Esophagus mucosa (tissue), 1 donor: ENCODE measurements at places on chromosomes 7 and 10.

GRCh38 chr10:125087191-125087896 is 73.0 kb downstream of the CTBP2 start:
- peak; percentile 85 for ATAC-seq

- ATAC-seq: no peak
Observed at GRCh38 chr7:6376820-6377219, 70.9 kb downstream of the DAGLB start.

GRCh38 chr10:50619882-50620281 is 3.9 kb downstream of the SGMS1 start:
- no peak for ATAC-seq

- ATAC-seq: no peak
Observed at GRCh38 chr10:66678521-66678920, 247.3 kb upstream of the LRRTM3 start.

DNA sequence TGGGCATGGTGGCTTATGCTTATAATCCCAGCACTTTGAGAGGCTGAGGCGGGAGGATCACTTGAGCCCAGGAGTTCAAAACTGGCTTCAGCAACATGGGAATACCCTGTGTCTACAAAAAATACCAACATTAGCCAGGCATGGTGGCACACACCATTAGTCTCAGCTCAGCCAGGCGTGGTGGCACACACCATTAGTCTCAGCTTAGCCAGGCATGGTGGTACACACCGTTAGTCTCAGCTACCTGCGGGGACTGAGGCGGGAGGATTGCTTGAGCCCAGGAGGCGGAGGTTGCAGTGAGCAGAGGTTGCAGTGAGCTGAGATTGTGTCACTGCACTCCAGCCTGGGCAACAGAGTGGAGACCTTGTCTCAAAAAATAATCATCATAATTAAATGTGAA is 9.0 kb downstream of the LRRC27 start:
- ATAC-seq: no peak

- ATAC-seq: peak; percentile 40
Observed at GRCh38 chr7:101201695-101202602, 1.1 kb upstream of the MOGAT3 start.

- no peak for ATAC-seq
Observed at GRCh38 chr7:43693687-43694398, 35.5 kb downstream of the COA1 start.

DNA sequence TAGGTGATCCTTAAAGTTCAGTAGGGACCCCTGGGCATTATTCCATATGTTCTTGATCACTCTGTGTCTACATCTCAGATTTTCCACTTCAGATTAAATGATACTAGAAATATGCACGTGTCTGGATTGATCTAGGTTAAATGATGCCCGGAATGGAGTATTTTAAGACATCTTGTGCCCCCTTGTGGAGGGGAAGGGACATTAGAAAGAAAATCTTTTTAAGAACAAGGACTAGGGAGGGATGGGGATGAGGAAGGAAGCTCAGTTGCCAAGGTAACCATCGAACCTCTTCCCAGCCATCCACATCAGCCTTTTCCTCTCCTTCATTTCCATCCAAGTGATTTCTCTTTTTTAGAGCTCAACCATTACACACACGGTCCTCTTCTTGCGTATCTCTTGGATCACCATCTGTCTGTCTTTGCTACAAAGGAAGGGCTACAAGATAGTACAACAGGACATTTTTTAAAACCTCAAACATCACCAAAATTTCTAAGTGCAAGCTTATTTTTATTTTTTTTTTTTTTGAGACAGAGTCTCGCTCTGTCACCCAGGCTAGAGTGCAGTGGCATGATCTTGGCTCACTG is 40.5 kb downstream of the PRSS2 start:
- ATAC-seq: peak; percentile 39

GRCh38 chr7:158993591-158993990 is 137.2 kb downstream of the DYNC2I1 start:
- no peak for ATAC-seq

- peak; percentile 0 for ATAC-seq
Observed at GRCh38 chr10:72276013-72276387, 2.3 kb downstream of the DDIT4 start.

DNA sequence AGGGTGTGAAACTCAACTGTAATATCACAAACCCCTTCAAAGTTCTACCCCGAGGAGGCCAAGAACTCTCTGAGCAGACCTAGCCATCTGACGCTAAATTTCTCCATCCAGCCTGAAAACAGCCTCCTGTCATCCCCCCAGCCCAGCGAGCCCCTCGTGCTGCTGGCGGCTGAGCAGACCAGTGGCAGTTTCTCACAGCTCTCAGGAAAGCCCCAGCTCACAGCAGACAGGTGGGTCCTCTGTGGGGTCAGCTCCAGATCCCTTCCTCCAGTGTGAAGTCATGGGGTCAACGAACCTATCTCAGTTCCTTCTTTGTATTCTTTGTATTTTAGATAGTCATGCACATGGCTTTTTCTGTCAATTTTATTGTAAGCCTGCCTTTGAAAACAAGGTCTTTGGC is 7.8 kb downstream of the GARIN1A start:
- ATAC-seq: no peak

- no peak for ATAC-seq
Observed at GRCh38 chr7:47227762-47228177, 354.1 kb downstream of the TNS3 start.

GRCh38 chr10:84798312-84798711 is 469.9 kb downstream of the CCSER2 start:
- ATAC-seq: no peak
